Stimulated activated CD8-positive, alpha-beta memory T cell treated with anti-CD3 and anti-CD28 coated beads, Interleukin-4, amount 100 ng/mL, for 4 hours (primary cell): ENCODE measurements at places on chromosomes 7 and 10.

GRCh38 chr10:7787150-7787856, 490 bp downstream of the KIN start:
- DNase-seq, result no peak

GRCh38 chr10:68792115-68792514, 35.2 kb upstream of the STOX1 start:
- no peak for DNase-seq

DNA sequence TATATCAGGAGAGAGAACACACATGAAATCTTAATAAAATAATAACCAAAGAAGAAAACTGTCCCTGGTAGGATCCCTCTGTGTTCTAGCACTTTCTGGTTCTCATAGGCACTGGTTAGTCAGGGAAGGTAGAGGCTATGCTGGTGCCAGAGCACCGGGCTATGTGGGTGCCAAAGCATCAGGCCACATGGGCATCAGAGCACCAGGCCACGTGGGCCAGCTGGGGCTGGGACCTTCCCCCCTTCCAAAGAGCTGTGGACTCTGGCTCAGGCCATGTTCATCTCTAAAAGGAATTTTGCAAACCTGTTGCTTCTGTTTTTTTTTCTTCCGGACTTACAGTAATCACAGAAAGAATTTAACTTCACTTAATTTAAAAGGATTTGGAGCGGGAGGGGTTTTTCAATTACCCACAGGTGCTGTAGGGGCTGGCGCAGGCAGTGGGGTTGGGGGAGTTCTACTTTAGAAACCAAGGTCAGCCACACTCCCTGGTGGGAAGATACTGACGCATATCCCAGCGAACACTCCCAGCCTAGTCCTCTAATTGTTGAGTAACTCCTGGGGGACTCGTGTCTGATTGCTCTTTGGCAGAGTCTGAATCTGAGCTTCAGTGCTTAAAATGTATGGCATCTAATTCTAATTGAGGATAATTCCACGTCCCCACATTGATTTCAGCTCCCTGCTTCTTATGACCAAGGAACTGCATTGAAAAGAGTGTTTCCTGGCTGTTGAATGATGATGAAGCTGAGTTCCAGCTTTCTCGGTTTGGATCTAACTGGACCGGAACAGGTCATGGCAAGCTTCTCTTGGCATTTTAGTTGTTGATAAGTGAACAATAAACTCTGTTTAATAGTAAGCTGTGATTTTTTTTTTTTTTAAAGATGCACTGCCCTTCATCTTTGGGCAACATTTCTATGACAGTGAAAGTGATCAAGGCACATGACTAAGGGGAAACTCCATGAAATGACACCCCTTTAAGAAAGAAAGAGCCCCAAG, 110.7 kb upstream of the FZD8 start:
- DNase-seq, result no peak

DNA sequence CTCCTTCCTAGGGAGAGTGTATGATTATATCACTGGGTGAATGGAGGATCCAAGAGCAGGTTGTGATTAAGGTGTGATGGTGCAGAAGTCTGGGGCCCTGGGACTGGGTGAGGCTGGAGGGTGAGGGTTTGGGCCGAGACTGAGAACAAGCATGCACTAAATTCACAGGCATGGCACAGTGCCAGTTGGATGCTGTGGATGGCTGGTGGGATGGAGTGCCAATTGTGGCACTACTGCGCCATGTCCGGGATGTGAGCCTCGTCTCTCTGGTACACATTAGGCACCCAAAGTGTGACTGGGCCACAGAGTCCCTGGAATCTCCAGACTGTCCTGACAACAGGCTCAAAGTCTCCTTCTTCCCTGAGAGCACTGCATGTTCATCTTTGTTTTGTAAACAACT, 208.1 kb downstream of the EMX2 start:
- DNase-seq, result no peak

DNA sequence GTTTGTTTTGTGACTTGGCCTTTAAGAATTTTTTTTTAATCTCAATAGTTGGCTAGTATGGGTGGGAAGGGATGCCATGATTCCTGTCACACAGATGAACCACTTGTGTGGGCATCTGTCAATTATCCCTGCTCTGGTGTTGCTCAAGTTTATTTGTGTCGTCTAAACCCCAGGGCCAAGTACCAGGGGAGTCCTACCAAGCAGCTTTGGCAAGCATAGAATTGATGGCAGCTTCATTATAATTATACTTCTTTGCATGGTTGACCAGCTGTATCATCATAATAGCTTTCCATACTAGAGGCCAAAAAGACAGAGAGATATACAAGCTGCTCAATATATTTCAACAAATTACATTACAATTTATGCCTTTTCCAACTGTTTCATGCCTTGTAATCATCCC, 30.4 kb downstream of the SUGCT start:
- DNase-seq, result no peak

- DNase-seq, result no peak
Observed at GRCh38 chr7:54330216-54330800, 211.9 kb upstream of the VSTM2A start.

DNA sequence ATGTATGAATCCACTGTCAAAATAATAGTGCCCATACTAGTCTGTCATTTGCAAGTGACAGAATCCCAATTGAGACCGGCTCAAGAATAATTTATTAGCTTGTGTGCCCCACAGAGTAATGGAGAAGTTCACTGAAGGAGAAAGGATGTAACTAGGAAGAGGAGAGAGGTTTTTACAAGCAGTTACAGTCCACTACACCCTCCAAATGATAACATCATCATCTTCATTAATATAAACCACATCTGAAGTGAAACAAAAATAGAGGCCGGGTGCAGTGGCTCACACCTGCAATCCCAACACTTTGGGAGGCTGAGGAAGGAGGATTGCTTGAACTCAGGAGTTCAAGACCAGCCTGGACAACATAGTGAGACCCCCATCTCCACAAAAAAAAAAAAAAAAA, 226.8 kb downstream of the SKIDA1 start:
- no peak for DNase-seq

DNA sequence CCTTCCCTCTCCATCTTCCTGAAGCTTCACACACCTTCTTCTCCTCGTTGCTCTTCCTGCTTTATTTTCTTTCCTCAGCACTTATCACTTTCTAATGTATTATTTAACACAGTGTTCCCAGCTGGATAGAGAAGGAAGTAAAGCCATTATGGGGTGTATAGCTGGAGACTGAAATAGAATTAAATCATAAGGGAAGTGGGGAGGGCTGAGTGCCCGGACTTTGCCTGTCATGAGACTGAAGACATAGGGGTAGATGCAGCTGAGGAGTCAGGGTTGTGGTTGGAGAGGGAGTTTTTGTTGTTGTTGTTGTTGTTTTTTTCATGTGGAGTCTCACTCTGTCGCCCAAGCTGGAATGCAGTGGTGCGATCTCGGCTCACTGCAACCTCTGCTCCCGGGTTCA, 65.3 kb downstream of the GALNT11 start:
- no peak for DNase-seq

DNA sequence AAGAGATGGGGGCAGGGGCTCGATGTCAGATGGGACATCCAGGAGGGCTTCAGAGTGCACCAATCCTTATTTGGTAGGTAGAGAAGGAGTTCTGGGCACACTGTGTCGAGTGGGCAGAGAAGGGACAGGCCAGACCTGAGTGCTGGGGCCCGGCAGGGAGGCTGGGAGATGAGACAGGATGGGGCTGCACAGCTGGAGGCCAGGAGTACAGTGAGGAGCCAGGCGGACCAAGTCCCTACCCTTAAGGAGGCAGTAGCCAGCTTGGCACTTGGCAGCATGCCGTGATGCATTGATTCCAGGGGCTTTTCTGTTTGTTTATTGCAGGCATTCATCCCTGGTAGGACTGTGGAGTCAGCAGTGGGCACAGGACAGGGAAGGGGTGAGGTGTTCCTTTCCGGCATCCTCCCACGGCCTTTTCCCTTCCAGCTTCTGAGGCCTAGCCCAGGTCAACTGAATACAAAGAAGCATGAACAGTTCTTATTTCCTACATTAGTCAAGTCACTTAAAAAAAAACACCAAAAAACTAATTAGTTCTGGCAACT, 168.8 kb upstream of the CDCA7L start:
- DNase-seq, result no peak

DNA sequence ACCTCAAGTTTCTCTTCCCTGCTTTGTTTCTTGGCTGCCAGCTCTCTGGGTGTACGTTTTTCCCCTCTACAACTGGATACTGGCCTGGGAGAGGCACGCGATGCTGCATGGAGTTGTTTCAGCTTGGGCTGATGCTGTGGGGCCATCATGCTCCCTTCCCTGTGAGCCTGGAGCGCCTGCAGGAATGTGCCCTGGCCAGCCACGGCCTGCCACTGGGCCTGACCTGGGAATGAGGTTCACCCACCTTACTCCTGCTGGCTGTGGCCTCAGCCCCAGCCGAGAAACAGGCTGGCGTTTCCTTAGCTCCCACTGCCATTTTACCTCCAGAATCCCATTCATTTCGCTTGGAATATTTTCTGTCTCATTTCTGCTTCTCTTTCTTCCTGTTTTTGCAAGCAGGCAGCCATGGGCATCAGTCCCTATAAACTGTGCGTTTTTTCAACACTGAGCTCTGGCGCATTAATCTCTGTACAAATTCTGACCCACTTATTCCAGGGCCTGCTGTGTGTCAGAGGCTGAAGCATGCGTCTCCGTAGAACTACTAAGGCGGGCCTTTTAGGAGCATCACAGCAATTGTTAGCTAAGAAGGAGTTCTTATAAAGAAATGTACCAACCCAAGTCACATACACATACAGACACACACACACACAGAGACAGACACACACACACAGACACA, 57.9 kb downstream of the GATA3 start:
- DNase-seq, result no peak
